Left renal cortex interstitium (tissue), 4 donors: ENCODE measurements at places on chromosomes 16 and 17.

- DNase-seq, result no peak
Measured at GRCh38 chr17:69246726-69247375, 18.2 kb upstream of the ABCA10 start.

- no peak for DNase-seq
Measured at GRCh38 chr17:64784353-64785010, 122.4 kb upstream of the SMURF2 start.

DNA sequence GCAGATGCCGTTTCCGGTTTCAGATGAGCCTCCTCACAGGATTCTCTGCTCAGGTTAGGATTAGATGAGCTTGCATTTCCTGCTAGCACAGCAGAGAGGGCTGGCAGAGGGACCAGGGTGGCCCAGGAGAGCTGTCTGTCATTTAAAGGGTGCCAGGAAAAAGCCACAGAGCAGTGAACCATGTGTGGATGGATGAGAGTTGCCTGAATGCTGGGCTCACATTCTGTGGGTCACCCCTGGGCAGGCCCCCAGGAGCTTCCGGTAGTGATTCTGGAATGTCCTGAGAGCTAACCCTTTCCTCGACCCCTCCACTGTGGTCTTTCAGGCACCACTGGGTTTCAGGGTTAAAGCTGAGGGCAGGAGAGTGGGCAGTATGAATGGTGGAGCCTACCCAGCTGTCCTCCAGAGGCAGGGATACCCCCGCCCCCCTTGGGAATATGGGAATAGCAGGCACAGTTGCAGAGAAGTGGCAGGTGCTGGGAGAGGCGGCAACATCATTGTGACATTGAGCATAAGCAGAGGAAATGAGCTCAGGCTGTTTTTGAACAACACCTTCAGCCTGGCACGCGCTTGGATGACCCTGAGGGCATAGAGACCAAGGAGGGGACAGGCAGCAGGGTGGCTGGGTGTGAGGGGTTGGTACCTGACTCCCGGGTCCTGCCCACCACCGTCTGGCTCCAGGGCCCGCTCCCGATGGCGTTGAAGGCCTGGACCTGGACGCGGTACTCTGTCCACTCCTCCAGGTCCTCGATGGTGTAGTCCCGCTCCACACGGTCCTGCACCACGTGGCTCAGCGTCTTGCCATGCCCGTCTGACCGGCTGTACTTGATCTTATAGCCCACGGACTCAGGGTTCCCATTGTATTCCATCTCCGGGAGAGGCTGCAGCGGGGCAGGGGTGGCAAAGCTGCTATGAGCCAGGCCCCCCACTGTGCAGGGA, 83.0 kb upstream of the CDC42EP4 start:
- no peak for DNase-seq

DNA sequence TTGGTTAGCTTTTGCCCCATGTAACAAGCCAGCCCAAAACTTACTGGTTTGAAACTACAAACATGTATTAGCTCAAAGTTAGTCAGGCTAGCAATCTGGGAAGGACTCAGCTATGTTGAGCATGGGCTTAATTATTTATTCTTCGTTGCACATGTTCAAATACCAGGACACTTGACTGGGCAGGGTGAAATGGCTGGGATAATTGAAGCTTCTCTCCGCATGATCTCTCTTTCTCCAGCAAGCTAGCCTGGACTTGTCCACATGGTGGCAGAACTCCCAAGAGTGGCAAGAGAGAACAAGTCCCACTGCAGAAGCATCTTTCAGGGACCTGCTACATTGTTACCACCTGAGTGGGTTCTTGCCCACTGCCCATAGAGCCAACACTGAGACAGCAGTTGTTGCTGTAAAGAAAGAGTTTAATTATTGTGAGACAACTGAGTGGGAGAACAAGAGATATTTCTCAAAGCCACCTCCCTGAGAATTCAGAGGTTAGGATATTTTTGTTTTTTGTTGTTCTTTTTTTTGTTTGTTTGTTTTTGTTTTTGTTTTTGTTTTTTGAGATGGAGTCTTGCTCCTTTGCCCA, 16.8 kb upstream of the ATF7IP2 start:
- DNase-seq, result no peak
